ENCODE measurements at places on chromosomes 7 and 10.

- no peak for DNase-seq
Measured at GRCh38 chr7:121023683-121024511, 35.4 kb downstream of the CPED1 start.

- no peak for DNase-seq
Measured at GRCh38 chr10:58781873-58782488, 269.3 kb downstream of the BICC1 start.

- DNase-seq = no peak
Measured at GRCh38 chr7:30826181-30826580, 55.0 kb downstream of the MINDY4 start.

GRCh38 chr7:99210265-99210970 lies 2.5 kb upstream of the KPNA7 start:
- DNase-seq = peak; percentile 11

GRCh38 chr10:78337016-78337415 lies 303.4 kb downstream of the RPS24 start:
- no peak for DNase-seq

- DNase-seq = no peak
Measured at GRCh38 chr10:88828310-88828709, 23.3 kb downstream of the ANKRD22 start.

- DNase-seq = no peak
Measured at GRCh38 chr10:84256510-84257342, 11.9 kb downstream of the RGR start.

GRCh38 chr7:50140688-50141087 lies 47.6 kb upstream of the ZPBP start:
- no peak for DNase-seq

DNA sequence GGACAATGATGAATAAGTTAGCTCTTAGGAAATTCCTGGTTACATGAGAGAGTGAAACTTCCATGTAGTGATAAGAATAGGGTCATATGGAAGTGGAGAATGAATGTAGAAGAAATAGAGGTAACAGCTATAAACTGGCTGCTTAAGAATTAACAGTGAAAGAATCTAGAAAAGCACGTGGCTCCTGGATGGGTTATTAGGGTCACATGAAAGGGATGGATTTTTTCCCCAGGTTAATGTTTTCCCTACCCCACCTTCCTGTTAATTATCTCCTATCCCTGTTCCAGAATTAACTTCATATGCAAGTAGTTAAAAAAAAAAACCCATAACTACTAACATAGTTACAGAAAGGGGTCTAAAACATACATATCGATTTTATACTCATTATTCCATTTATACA lies 58.0 kb downstream of the ANKIB1 start:
- DNase-seq = no peak

- no peak for DNase-seq
Measured at GRCh38 chr7:400901-401485, 111.0 kb downstream of the FOXL3 start.

DNA sequence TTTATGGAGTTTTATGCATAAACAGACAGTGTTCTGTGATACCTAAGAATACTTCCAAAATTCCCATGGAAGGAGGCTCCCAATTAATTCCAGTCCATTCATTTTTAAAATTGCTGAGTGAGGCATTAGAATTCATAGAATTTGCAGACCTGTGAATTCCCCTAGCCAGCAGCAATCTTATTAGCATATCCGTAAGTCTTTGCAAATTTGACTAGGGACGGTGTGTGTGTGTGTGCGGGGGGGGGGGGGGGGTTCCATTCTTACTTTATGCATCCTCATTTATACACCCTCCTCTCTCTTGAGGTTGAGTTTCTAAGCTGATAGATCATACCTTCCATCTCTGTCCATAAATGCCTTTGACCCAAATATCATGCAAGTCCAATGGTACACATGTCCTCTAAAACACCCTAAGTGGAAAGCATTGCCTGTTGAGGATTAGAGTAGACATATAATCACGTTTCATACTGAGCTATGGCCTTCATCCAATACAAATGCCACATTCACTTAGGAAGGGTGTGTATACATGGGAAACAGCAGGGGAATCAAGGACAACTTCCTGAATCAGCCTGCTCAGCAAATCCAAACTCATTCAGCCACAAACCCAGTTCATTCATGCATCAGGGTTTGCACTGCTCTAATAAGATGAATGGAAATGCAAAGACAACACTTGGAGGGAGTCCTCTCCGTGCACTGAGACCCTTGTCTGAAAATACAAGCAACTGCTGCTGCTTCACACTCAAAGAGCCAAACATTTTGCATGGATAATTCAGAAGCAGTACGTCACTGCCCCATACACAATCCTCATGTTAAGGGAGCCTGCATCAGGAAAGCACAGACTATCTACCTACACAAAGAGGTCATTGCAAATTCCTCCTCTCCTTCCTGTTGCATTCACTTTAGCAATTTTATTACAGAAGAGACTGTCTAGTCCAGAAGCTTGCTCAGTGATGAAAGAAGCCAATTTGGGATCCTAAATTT lies 350.8 kb downstream of the KCNMA1 start:
- no peak for DNase-seq

DNA sequence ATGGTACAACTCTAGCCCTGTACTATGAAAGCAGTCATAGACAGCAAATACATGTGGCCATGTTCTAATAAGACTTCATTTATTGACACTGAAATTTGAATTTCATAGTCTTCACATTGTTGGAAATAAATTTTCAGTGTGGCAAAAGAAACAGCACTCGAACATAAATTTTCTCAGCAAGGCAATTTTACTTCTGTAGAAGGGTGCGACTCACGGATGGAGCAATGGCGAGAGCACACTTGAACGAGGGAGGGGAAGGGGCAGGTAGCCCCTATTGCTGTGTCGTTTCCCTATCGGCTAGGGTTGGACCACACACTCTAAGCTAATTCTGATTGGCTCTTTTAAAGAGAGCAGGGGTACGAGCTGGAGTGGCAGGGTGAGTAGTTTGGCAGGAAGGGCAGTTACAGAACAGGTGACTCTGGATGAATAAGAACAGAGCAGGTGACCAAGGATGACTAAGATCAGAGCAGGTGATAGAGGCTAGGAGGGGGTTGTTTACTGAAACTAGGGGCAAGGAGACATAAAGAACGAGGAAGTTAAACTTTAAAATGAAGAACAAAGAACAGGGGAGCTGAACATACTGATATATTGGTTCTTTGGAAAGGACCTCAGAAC lies 52.0 kb downstream of the LRRC4 start:
- no peak for DNase-seq

DNA sequence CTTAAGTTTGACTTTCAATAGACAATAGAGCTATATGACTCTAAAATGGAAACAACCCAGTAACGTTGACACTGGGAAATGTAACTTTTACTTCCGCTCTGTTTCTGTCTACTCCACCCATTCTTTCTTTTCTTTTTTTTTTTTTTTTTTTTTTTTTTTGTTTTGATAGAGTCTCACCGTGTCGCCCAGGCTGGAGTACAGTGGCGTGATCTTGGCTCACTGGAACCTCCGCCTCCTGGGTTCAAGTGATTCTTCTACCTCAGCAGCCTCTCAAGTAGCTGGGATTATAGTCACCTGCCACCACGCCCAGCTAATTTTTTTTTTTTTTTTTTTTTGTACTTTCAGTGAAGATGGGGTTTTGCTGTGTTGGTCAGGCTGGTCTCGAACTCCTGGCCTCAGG lies 13.9 kb downstream of the PRSS2 start:
- no peak for DNase-seq

- DNase-seq = no peak
Measured at GRCh38 chr7:102942868-102943267, 30.1 kb downstream of the LRRC17 start.

GRCh38 chr7:129468547-129468946 lies 33.8 kb upstream of the SMKR1 start:
- no peak for DNase-seq

- DNase-seq = no peak
Measured at GRCh38 chr10:114908896-114909295, 29.1 kb upstream of the TRUB1 start.

GRCh38 chr10:77500754-77501151 lies 136.9 kb downstream of the KCNMA1 start:
- no peak for DNase-seq

GRCh38 chr10:56139405-56139804 lies 221.7 kb downstream of the ZWINT start:
- DNase-seq = no peak

DNA sequence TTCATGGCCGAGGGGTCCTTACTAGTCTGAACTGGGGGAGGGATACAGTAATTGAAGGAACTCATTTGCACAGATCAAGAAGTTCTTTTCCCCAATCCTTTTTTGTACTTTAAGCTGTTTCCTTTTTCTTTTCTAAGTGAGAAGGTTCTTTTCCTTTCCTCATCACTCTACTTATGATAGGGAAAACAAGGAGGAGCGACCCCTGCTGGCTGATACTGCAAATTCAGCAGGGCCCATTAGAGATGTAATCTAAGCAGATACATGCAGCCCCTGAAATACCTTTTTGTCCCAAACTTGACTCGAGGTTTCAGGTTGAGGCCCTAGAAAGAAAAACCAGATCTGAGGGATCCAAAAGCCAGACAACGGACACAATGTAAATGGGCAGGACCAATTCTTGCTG lies 305.5 kb downstream of the DNAJB9 start:
- DNase-seq = peak; percentile 3

- no peak for DNase-seq
Measured at GRCh38 chr7:47635091-47636080, 53.5 kb upstream of the TNS3 start.

GRCh38 chr7:92527300-92528187 lies 776 bp downstream of the PEX1 start:
- peak; percentile 39 for DNase-seq

- no peak for DNase-seq
Measured at GRCh38 chr10:86662186-86663045, 5.9 kb upstream of the LDB3 start.

DNA sequence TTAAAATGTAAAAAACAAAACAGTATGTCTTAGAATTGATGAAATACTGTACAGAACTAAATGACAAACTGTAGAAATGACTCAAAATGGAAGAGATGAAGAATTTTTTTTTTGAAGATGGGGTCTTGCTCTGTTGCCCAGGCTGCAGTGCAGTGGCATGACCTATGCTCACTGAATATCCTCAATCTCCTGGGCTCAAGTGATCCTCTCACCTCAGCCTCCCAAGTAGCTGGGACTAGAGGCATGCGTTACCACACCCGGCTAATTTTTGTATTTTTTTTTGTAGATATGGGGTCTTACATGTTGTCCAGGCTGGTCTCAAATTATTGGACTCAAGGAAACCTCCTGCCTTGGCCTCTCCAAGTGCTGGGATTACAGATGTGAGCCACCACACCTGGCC lies 36.5 kb downstream of the ATAD1 start:
- no peak for DNase-seq

GRCh38 chr10:120184547-120185337 lies 272.3 kb upstream of the PLPP4 start:
- DNase-seq = no peak

GRCh38 chr7:70557338-70557737 lies 574.6 kb upstream of the GALNT17 start:
- DNase-seq = no peak

DNA sequence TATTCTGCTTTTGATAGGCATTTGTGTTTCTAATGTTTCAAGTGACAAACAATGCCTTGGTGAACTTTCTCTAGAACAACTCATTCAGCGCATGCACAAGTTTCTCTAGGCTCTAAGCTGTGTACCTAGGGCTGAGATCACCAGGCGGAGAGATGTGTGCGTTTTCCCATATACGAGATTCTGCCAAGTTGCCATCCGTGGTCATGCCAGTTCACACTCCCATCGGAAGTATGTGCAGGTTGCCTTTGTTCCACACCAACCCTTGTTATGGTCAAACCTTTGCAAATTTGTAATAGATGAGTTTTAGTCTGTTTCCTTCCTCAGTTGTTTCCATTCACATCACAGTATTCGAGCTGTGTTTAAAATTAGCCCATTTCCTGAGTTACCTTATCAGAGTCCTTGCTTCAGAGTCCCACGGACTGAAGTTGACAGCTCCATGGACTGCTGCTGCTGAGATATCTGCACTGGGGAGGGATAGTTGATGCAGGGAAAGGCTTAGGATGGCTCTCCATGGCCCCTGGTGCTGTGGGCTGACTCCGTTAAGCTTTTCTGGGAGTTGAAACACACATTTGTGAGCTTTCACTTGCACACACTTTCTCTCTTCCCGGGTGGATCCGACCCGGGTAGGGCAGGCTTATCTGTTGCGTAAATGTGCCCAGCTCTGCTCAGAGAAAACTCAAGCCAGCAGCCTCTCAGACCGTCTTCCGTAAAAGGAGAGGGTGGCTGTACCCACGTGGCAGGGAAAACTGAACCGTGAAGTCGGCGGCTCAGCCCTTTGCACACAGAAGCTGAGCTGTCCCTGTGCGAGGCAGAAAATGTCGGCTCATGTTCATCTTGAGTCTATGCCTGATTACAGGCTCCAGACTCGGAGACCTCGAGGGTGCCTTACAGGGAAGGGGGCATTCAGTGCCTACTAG lies 49.4 kb downstream of the HK1 start:
- peak; percentile 88 for DNase-seq

- DNase-seq = no peak
Measured at GRCh38 chr7:96973986-96974385, 31.4 kb upstream of the DLX6 start.

DNA sequence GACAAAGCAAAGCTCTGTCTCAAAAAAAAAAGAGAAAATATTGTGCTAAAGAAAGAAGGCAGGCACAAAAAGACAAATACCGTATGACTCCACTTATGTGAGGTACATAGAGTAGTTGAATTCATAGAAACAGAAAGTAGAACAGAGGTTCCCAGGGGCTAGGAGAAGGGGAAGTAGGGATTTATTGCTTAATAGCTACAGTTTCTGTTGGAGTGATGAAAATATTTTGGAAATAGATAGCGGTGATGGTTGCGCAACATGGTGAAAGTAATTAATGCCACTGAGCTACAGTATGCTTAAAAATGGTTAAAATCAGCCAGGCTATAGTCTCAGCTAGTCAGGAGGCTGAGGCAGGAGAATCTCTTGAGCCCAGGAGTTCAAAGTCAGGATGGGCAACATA lies 18.5 kb upstream of the NPFFR1 start:
- peak; percentile 99 for DNase-seq

GRCh38 chr10:8296090-8296733 lies 241.7 kb downstream of the GATA3 start:
- no peak for DNase-seq

GRCh38 chr10:71302874-71303568 lies 16.0 kb upstream of the SLC29A3 start:
- DNase-seq = peak; percentile 72

GRCh38 chr10:73862011-73862410 lies 12.3 kb downstream of the CAMK2G start:
- no peak for DNase-seq

GRCh38 chr7:47248797-47249196 lies 333.1 kb downstream of the TNS3 start:
- no peak for DNase-seq

DNA sequence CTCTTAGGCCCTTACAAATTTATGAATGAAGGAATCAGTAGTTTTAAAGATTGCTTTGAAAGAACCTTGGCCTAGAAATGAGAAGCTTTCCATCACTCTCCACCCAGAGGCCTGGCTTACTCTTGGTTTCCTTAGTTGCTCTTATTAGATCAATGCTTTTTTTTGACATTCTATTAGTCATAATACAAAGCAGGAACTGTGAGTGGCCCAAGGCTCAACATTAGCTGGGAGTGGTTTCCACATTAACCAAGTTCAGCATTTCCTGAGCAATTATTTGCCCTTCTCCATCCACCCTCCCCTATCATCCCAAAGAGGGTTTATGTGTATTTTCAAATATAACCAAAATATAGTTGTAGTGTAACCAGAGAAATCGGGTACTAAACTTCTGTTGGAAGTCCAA lies 103.4 kb upstream of the FAM204A start:
- peak; percentile 14 for DNase-seq

All from MV-4-11 (cell line).